Cardiac fibroblast (primary cell): ENCODE measurements at places on chromosomes 7 and 10.
A peak's percentile ranks its signal among the peaks of the same experiment; 100 is the strongest.

DNA sequence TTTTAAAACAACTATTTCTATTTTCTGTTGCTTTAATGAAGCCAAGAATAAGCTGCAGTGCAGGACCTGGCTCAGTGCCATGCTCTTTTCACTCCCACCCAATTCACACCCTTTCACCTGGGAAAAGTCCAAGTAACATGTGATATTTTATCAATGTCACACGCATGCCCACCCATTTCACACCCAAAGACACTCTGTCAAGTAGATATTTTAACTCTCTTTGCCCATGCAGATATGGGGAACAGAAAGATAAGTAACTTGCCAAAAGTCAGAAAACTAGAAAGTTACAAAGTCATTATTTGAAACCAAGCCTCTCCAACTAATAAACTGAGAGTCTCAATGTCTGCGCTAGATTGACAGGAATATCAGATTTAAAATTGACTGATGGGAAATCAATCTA is 706.7 kb upstream of the PHF14 start:
- DNase-seq: no peak

DNA sequence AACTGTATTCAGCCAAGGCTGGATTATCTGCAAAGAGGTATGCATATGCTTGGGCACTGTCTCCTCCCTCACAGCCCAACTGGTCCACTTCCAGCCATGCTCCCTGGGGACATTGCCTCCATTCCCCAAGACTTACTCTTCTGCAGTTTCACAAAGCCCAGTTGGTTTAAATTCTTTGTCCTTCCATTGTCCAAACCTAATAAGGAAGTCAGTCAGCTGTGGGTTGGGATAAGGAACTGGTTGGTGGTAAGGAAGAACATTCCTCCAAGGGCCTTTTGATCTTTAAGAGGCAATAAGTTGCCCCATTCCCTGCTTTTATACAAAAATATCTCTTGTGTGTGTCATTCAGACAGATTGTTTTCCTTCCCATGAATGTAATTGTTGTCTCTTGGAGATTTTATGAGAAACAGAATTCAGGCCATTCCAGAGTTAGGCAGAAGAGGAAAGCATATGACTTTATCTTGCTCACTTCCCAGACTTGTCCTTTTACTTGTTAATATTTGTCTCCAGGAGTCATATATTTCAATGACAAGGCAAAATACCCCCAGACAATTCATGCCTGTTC is 673.7 kb downstream of the SUGCT start:
- peak; percentile 97 for DNase-seq

- peak; percentile 27 for DNase-seq
Observed at GRCh38 chr7:149261316-149261828, 624 bp upstream of the ZNF783 start.

DNA sequence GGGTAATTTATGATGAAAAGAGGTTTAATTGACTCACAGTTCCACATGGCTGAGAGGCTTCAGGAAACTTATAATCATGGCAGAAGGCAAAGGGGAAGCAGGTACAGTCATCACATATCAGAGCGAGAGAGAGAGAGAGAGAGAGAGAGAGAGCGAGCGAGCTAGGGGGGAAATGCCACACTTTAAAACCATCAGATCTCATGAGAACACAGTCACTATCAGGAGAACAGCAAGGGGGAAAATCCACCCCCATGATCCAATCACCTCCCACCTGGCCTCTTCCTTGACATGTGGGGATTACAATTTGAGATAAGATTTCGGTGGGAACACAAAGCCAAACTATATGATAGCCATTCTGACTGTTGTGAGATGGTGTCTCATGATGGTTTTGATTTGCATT is 576.3 kb downstream of the GFRA1 start:
- DNase-seq: no peak

DNA sequence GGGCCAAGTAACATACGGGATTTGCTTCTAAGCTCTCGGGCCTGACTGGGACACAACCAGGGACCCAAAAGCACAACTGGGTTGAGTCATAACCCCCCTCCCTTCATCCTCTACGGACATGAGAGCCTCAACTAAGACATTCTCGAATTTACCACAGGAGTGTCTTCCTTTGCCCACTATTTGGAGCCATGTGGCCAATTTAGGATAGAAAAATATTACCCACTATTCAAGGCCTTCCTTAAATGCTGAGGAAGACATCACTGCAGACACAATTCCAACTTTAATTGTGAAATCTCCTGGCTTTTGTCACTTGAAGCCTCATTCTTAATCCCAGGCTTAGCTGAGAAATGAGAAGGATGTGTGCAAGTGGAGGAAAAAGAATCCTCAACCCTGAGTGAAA is 11.8 kb downstream of the CTBP2 start:
- peak; percentile 20 for DNase-seq

GRCh38 chr10:35927990-35928488 is 285.9 kb upstream of the FZD8 start:
- no peak for DNase-seq

DNA sequence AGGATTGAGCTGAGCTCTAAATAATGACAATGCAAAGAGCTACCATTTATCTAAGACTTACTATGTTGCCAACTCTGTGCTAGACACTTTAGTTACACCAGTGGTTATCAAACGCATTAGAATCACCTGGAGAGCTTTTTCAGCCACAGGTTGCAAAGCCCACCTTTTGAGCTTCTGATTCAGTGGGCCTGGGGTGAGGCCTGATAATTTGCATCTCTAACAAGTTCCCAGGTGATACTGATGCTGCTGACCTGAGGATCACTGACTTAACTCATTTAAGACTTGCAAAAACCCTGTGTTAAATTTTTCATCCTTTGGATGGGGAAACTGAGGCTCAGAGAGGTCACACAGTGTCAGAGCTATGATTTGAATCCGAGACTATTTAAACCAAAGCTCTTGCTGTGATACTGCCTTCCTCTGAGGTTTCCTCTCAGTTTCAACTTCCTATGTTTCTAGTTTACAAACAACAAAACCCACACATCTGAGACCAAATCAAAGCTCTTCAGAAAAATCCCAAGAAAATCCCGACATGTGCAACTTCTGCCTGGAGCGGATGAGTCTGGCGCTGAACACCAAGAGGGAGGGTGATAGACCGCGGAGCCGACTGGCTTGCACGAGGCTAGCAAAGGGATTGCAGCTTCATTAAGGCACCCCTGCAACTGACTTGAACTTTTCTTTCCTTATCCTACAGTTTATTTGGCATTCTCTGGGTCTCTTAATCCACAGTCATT is 124.9 kb downstream of the CYP26A1 start:
- peak; percentile 29 for DNase-seq

DNA sequence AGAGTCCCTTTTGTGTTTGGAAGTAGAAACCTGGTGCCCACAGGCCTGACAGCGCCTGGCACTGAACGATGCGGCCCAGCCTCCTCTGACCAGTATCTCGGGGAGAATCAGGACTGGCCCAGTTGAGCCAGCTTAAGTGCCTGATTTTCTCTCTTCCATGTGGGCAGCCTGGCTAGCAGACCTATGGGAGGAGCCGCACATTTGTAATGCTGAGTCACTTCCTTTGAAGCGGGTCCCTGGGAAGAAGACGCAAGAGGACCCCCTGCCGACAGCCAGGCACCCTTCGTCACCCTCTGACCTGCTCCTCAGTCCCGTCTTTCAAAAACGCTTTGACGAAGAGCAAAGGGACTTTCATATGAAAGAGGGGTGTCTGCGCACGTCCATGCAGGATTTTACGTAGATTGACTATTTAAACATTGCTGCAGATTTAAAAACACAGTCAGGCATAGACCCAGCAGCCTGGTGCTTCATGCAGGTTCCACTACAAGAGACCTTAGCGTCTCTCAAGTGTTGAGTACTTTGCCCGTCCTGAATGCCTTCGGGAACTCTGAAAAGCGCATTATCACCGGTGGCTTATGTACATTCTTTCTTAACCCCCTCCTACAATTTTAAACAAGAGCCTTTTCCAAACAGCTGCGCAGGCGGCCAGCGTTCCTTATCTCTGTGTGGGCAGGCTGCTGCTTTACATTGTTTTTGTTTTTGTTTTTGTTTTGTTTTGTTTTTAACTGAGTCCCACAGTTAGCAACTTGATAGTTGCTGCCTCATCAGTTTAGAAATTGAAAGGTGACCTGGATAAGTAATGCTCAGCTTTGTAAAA is 36.5 kb upstream of the AP5Z1 start:
- DNase-seq: peak; percentile 95

GRCh38 chr10:119337796-119338432 is 130.5 kb downstream of the GRK5 start:
- peak; percentile 74 for DNase-seq

GRCh38 chr10:123136806-123137642 is 1.3 kb downstream of the HMX3 start:
- DNase-seq: peak; percentile 45

DNA sequence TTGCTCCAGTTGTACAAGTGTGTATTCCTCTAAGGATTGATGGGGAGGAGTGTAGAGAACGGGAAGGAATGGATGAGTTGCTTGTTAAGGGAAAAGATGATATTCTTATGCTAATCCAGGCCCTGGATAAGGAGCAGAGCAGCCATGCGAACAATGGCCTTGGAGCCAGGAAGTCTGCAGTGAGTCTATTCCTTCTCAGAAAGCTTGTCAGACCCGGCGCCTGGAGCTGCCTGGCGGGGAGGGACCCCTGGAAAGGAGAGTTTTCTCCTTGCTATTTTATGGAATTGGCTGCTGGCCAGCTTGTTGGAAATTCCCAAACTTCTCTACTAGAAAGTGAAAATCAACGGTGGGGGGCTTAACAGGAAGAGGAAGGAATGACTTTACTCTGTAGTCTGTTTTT is 89.1 kb downstream of the MMRN2 start:
- peak; percentile 32 for DNase-seq

DNA sequence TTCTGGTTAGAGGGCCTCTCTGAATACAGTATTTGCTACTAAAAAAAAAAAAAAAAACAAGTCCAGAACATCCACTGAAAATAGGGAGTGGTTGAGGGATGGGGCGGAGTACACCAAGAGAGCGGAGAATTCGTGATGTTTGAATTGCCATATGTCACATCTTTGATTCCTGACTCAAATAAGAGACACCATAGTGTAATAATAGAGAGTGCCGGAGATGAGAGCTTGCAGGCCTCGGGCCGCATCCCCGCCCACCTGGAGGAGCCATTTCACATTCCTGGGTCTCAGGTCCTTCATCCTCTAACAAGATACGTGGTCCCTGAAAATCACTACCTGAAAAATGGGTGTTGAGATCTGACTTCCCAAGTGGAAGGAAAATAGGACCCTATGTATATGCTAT is 46.8 kb downstream of the KIAA1549 start:
- no peak for DNase-seq

- DNase-seq: no peak
Observed at GRCh38 chr10:96619120-96619519, 32.3 kb upstream of the TM9SF3 start.

DNA sequence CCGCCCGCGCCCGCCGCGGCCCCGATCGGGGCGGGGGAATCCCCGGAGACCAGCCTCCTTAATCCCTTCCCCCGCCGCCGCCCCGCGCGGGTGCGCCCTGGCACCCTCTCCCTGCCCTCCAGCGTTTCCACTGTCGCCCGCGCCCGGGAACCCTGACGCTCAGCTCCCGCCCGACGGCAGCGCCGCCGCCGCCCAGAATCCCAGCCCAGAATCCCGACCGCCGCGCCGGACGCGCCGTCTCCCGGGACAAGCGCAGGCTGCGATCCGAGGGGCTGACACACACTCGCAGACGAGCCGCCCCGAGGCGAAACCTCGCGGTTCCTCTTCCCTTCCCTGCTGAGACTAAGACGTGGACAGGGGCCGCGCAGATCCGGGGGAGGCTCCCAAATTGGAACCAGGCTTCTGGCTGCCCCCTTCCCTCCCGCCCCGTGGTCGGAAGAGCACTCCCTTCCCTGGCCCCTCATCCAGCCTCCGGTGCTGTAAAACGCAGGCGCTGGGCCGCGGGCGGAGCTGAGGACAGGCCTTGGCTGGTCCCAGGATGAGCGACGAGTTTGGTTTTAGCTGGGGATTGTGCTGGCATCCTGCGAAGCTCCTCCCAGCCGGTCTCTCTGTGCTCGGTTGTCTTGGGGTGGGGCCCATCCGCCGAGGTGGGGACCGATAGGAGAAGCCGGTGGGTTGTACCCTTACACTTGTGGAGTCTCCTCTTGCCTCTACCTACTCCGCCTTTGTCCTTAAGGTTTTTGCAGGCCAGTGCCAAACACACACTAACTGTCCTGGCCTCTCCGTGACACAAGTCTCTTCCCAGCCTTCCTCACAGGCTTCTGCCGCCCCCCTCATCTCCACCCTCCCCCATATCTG is 1.1 kb downstream of the MARVELD1 start:
- peak; percentile 80 for DNase-seq

DNA sequence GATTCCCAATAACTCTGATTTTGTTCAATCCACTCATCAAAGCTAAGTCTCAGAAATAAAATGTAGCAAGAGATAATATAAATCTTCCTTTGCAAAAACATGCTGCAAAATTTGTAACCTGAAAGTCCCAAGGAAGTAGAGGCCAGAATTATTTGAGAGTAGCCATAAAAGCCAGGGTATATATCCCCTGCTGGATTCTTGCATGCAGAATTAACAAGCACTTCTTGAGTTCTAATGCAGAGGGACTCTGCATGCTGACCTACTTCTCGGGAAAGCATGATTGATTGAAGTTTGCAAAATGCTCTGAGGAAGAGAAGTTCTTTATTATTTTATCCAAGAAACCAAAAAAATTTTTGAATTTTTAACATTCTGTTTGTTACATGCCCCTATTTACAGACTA is 121.6 kb downstream of the THSD7A start:
- DNase-seq: no peak

GRCh38 chr10:110962443-110962842 is 43.0 kb downstream of the SHOC2 start:
- DNase-seq: no peak

DNA sequence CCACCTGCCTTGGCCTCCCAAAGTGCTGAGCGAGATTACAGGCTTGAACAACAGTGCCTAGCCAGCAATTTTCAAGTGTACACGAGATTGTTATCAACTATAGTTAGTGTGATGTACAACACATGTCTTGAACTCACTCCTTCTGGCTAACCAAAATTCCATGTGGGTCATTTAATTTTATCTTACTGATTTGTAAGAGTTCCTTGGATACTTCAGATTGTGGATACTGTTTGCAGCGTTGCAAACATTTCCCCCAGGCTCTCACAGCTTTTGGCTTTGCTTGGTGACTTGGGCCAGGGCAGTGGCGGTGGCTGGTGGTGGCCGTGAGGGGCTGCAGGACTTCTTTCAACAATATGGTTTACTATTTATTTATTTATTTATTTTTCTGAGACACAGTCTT is 8.5 kb upstream of the TMEM270 start:
- DNase-seq: no peak

GRCh38 chr7:54725255-54725654 is 33.8 kb downstream of the SEC61G start:
- DNase-seq: no peak

GRCh38 chr10:101042667-101043362 is 11.8 kb downstream of the SFXN3 start:
- peak; percentile 98 for DNase-seq

GRCh38 chr7:79608005-79608404 is 154.5 kb upstream of the MAGI2 start:
- no peak for DNase-seq

- DNase-seq: no peak
Observed at GRCh38 chr7:103990991-103991390, 1.5 kb upstream of the RELN start.

GRCh38 chr7:158868764-158869410 is 12.5 kb downstream of the DYNC2I1 start:
- no peak for DNase-seq

GRCh38 chr10:31819391-31819820 is 109.2 kb downstream of the ARHGAP12 start:
- DNase-seq: peak; percentile 28
